ENCODE measurements at places on chromosomes 4 and X.

DNA sequence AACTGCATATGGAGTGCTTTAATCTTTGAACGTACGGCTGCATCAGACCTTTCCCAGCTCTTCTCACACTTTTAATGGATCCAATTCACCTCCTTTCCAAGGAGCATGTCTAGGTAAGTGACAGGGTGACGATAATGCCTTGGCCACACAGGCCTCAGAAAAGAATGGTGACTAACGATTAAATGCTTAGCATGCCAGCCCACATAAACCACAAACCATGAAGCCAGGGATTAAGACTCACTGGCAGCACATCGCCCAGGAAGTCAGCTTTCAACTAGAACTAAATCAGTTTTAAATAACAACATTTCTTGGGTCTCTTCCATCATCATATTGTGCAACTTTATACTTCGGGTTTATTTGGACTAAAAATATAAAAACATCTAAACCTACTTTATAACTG, 28.7 kb downstream of the INPP4B start:
- H3K4me1 ChIP-seq: peaks cover 15% of the 10 kb centered on the region
- no peak for DNase-seq
- no peaks in the 10 kb centered on the region for H3K36me3 ChIP-seq
- no peaks in the 10 kb centered on the region for H3K27me3 ChIP-seq
- peak overlapping the region; percentile 14 for H3K27ac ChIP-seq

GRCh38 chr4:69485130-69485529, 10.6 kb downstream of the UGT2B4 start:
- no peak overlapping the region for H3K4me3 ChIP-seq
- H3K27me3 ChIP-seq: no peaks in the 10 kb centered on the region
- no peaks in the 10 kb centered on the region for H3K4me1 ChIP-seq
- H3K36me3 ChIP-seq: no peaks in the 10 kb centered on the region
- no peak for DNase-seq
- no peak overlapping the region for H3K27ac ChIP-seq

DNA sequence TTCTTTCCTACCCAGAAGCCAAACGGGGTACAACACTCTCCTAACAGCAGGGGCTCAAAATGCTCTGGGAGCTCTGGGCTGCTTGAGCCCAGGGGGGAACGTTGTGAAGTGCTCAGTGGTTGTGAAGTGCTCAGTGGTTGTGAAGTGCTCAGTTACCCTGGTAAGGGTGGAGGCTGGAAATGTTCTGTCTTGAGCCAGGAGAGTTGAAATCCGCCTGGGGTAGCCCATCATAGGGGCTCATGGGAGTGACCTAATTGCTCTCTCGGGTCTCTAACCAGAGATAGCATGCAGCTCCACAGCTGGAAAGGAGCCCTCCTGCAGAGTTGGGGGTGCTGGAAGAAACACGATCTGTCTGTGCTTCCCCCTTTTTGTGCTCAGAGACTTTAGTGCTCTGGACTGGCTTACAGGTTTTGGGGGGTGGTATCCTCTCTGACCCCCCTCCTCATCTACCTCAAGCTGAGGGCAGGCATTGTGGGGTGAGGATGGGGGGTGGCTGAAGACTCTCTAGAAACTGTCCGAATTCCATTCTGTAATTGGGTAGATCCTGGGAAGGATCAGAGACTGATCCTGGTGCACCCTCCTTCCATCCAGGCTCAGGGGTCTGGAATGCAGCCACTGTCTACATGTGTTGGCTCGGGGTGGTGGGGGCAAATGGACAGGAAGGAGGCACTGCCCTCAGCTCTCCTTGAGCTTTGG, 2.7 kb downstream of the EFNB1 start:
- peak overlapping the region; percentile 90 for H3K27ac ChIP-seq
- no peak for DNase-seq
- no peaks in the 10 kb centered on the region for H3K27me3 ChIP-seq
- peaks cover 66% of the 10 kb centered on the region for H3K4me1 ChIP-seq

GRCh38 chr4:165761963-165762362, 111.1 kb upstream of the TLL1 start:
- no peaks in the 10 kb centered on the region for H3K36me3 ChIP-seq
- H3K4me3 ChIP-seq: no peak overlapping the region
- no peaks in the 10 kb centered on the region for H3K27me3 ChIP-seq
- no peak overlapping the region for H3K27ac ChIP-seq
- no peak for DNase-seq

- no peak overlapping the region for H3K27ac ChIP-seq
- H3K36me3 ChIP-seq: no peaks in the 10 kb centered on the region
- no peak for DNase-seq
- H3K4me1 ChIP-seq: no peaks in the 10 kb centered on the region
Measured at GRCh38 chrX:98523026-98523425, 1639.3 kb downstream of the RPA4 start.

GRCh38 chr4:10009861-10010500, 11.3 kb downstream of the SLC2A9 start:
- DNase-seq: no peak
- H3K4me1 ChIP-seq: peaks cover 34% of the 10 kb centered on the region
- no peaks in the 10 kb centered on the region for H3K27me3 ChIP-seq
- no peaks in the 10 kb centered on the region for H3K36me3 ChIP-seq
